ENCODE measurements at places on chromosomes 4 and X.
A peak's percentile ranks its signal among the peaks of the same experiment; 100 is the strongest.

GRCh38 chr4:37737466-37737865, 51.3 kb upstream of the RELL1 start:
- DNase-seq: no peak

DNA sequence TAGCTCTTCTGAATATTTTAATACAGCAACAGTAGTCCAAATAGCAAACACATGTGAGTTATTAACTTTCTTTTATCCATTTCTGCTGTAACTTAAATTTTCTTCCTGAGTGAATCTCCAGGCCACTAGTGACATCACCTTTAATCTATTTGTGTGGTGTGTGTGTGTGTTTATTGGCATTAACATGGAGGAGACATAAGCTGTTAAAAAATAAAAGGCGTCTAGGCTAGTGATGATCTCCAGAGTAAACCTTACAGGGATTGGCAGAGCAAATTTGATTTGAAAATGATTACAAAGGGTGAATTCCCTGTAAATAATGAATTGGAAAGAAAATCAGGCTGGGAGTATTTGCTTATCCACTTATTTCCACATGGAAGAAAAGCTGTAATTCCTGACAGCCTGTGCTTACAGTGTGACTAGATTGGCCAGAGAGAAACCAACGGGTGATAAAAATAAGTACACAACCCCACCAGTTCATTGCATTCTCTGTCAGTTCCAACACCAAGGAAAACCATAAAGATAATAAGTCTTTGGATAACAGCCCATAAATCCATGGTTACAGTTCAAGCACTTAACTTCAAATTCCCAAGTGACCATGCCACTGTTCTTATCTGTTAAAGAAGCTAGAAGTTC, 186.1 kb downstream of the ENOX2 start:
- peak; percentile 13 for DNase-seq

DNA sequence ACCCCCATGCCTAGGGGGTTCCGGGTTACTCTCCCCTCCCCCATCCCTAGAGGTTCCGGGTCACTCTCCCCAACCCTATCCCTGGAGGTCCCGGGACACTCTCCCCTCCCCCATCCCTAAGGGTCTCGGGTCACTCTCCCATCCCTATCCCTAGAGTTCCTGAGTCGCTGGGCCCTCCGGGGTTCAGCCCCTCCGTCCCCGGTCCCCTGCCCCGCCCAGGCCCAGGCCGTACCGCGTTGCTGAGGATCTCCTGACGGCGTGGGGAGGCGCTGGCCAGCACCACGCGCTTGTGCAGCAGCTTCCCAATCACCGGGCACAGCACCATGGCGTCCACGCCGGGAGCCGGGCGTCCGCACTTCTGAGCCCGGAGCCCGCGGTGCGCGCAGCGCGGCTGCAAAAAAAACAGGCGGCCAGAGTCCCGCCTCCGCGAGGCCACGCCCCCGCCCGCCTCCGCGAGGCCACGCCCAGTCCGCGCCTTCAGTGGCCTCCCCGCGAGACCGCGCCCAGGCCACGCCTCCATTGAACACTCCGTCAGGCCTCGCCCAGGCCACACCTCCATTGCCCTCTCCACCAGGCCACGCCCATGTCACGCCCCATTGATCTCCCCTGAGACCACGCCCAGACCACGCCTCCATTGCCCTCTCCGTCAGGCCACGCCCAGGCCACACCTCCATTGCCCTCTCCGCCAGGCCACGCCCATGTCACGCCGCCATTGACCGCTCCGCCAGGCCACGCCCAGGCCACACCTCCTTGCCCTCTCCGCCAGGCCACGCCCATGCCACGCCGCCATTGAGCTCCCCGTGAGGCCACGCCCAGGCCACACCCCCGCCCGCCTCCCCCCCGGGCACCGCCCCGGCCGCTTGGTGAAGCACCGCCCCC, at the start of gene ASMTL:
ASMTL (minus strand) TSS at position 394 of the 879 bp plus-strand sequence; CDS start at position 325, 69 bp downstream.
- DNase-seq: no peak

DNA sequence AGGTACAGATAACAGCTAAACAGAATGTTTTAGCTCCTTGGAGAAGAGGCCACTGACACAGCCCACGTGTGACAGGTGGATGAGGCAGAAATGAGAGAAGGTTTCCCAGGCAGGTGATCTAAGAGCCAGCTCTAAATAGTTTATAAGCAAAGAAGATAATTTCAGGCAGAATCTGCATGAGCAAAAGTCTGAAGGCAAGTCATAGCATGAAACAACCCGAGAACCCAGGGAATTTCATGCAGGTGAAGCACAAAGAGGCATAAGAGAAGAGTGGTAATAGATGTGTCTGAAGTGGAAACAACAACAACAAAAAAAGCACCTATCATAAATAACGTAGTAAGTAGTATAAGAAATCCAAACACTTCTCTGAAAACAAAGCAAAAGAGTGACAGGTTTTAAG, 275.8 kb upstream of the CPEB2 start:
- DNase-seq: no peak

DNA sequence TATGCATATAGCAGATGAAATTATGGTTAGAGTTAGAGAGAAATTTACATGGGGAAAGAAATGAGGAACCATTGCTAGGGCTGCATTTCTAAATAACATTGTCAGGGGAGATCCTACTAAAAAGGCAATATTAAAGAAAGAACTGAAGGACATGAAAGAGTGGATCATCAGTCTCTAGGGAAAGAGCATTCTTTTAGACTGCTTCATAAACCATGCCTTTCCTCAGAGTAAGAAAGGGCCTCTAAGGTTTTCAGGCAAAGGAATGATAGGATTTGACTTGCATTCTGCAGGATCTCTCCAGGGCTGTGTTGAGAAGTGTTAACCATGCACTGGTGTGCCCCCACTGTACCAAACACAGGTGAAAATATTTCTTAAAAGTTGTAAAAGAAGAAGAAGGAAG, 385.4 kb upstream of the MAD2L1 start:
- no peak for DNase-seq

DNA sequence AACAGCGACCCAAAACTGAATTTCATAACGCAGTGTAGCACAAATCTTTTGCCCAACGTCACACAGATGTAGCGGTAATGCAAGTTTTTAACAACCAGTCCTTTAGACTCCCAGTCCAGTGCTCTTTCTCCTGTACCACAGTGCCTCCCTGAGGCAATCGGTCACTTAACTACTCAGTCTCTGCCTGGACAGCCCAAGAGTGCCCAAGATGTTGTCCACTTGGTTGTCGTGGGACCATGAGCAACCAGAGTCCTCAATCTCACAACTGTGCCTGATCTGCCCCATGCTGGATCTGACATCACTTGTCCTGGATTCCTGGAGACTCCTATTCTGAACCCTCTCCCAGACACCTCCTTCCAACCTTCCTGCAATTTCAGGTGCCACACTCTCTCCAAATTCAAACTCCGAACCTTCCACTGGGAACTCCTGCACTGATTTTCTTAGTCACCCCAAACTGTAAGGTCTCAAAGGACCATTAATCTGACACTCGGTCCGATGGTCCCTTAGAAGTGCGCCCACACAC, 702 bp downstream of the MMGT1 start:
- no peak for DNase-seq

DNA sequence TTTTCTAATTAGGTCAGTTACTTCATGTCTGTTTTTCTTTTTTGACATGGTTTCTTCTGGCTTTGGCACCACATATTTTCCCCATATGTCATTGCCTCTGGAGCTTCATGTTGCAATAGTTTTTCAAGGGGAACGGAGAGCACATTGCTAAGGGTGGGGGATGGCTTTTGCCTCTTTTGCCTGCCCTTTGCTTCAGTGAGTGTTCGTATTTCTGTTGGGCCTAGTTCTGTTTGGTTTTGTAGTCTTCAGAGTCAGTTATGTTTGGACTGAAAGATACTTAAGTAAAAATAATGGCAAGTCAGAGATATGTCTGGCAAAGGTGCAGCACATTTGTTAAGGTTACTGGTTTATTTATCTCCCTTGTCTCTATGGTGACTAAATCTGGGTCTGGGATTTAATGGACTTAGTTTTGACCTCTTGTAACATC, 29.1 kb downstream of the FHL1 start:
- no peak for DNase-seq

DNA sequence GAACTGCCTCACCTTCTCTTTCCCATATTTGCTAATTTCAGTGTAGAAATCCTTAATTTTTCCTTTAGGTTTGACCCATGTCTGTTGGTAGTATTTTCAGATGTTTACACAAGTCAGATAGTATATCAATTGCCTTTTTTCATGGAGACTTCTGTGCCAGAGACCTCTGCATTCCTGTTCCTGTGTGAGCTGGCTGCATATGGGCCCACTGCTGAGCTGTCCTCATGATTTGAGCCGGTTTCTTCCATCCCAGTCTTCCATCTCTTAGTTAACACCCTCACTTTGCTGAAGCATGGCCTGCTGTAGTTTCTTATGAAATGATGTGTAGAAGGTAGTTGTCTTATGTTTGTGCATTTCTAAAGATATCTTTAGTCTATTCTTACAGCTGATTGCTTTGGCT, 40.0 kb downstream of the CDS1 start:
- no peak for DNase-seq

DNA sequence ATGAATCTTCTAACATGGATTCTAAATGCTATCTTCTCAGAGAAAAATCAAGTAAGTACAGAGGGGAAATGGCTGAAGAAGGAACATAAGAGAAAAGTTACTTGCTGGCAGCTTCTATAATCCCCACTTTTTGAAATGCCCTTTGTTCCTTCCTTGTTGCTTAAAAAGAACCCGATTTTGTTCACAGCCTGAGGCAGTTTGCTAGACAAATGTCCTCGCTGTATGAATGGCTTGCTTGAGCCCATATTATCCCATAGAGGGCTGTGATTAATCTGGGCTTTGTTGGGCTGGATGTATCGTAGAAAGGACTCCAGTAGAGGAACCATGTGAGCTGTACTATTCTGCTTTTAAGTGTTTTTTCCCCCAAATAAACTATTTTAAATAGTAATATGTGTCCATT, 134.3 kb upstream of the FGF13 start:
- DNase-seq: no peak

GRCh38 chr4:181504924-181505323, 738.3 kb upstream of the TENM3 start:
- peak; percentile 86 for DNase-seq

DNA sequence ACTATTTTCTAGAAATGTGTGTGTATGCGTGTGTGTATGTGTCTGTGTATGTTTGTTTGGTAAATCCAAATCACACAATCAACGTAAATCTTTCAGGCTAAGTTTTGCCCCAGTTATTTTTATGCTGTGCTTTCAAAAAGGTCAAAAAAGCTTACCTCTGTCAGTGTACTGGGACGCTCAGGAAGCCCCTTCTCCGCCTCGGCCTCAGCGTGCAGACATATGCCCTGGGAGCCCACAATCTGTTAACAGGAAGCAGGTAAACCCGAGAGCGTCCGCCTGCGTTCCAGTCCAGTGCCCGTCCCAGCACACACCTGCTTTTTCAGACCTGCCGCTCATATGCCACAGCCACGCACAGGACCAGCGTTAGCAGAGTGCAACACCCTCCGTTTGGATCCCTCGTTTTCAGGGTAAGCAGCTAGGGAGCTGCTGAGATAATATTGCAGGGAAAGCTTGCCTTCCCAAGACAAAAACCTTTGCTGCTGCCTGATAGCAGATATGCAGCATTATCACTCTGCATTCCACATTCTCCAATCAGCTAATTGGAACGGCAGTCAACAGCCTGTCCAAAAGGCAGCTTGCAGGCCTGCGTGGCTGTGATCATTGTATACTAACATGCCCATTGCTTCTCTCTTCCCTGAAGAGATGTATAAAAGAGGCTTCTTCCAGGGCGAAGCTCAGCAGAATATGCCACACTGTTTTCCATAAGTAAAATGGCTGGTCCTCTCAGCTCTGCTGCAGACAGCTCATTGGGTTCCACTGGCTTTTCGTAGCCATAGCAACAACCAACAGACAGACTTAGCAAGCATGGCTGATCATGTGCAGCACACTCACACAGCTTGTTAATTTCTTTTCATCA, at the start of gene SORBS2:
SORBS2 (minus strand) TSS at position 686 of the 856 bp plus-strand sequence. CDS start 121,623 bp downstream, outside the sequence.
- DNase-seq: peak; percentile 15

DNA sequence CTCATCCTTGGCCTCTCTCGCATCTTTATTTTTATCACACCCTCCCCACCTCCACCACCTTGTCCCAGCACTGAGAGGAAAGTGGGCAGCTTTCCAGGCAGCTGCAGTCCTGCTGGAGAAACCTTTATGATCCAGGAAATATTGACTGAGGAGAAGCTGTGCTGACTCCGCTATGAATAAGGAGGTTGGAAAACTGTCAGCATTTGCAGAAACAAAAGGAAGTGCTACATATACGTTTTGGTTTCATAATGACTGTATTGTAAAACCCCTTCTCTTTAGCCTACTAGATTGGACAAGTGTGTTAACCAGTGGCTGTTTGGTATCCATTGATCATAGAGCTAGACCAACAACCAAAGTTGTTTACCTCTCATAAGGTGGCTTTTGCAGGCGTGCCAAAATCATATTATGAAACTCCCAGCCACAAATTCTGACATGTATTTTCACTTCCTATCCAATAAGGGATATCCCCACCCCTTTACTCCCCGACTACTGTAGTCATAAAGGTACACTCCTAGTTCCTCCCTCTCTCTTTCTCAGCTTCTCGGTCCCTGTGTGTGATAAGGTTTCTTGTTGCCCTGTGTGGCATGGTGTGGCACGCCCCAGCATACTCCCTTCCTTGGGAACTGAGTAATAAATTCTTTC, 88.4 kb downstream of the GPR143 start:
- no peak for DNase-seq

- DNase-seq: no peak
Measured at GRCh38 chr4:121998024-121998423, 46.2 kb upstream of the TRPC3 start.

DNA sequence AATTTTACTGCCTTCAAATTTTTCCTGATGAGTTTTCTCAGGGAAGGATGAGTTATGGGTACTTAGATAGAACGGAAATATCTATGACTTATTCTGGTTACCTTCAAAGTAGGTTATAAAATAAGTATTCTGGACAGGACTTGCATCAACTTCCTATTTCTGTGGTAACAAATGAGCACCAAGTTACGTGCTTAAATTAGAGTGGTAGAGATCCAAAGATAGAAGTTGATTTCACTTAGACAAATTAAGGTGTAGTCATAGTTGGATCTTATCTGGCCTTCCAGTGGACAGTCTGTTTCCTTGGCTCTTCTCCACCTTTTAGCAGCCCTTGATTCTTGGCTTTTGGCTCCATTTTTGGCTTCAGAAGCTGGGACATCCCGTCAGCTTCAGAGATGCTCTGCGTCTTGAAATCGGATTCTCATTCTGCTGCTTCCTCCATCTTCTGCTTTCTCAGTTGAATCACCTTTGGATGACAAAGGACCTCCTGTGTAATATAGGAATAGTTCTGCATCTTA, 109.9 kb downstream of the ZNF518B start:
- DNase-seq: no peak

DNA sequence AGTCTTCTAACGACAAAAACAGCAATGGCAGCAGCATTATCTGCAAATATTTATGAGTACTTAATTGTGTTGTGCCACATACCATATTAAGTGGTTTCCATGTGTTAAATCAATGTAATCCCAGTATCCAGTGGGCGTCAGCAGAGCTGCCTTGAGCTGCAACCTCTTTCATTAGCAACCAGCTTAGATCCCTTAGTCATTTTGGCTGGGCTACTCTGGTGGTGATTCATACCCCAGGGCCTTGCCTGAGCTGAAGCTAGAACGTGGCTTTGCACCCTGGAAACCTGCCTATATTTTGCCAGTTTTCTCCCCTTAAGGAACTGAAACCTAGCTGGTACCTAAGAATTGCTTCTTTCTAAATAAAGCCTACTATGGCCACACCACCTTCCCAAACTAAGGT, 474.3 kb upstream of the FTHL17 start:
- DNase-seq: no peak
